HFF-Myc (cell line): ENCODE measurements at places on chromosomes 11 and 22.

GRCh38 chr11:107545101-107545514 lies 20.4 kb downstream of the ALKBH8 start:
- no peak for DNase-seq

- no peak for DNase-seq
These were observed 57.5 kb upstream of the LYVE1 start for GRCh38 chr11:10625982-10626311.

GRCh38 chr22:19775496-19776325 lies 15.1 kb downstream of the TBX1 start:
- DNase-seq, result no peak

GRCh38 chr11:18307461-18308139 lies 14.3 kb downstream of the HPS5 start:
- DNase-seq, result no peak

GRCh38 chr11:96292291-96293010 lies 50.5 kb downstream of the MAML2 start:
- no peak for DNase-seq

- DNase-seq, result no peak
These were observed 48.6 kb upstream of the CCDC188 start for GRCh38 chr22:20199413-20199842.

DNA sequence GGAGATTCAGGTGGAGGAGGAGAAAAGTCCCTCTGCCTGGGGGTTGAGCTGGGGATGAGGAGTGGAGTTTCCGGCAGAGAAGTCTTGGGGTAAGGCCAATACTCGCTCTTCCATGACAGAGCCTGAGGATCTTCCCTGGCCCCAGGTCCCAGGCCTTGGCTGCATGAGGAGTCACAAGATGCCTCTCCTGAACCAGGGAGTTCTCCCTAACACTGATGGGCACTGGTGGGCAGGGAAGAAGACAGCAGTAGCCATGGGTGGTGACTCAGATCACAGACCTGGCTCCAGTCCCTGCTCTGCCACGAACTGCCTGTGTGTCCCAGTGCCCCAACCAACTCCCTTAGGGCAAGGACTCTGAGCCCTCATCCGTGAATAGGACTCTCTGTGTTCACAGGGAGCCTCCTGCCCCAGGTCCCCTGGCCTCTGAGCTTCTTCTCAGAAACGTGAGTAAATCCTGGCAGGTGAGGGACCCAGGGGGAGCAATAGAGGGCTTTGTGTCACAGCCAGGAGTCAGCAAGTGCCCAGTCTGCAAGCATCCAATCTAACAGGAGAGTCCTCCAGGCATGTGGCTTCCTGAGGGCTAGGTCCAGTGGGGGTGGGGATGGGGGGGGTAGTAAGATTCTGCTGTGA lies 45.5 kb upstream of the FTH1 start:
- no peak for DNase-seq

- DNase-seq, result no peak
These were observed 1.5 kb downstream of the LSP1 start for GRCh38 chr11:1854132-1854948.

- DNase-seq, result no peak
These were observed 170.6 kb downstream of the DYNC2H1 start for GRCh38 chr11:103279821-103280220.

DNA sequence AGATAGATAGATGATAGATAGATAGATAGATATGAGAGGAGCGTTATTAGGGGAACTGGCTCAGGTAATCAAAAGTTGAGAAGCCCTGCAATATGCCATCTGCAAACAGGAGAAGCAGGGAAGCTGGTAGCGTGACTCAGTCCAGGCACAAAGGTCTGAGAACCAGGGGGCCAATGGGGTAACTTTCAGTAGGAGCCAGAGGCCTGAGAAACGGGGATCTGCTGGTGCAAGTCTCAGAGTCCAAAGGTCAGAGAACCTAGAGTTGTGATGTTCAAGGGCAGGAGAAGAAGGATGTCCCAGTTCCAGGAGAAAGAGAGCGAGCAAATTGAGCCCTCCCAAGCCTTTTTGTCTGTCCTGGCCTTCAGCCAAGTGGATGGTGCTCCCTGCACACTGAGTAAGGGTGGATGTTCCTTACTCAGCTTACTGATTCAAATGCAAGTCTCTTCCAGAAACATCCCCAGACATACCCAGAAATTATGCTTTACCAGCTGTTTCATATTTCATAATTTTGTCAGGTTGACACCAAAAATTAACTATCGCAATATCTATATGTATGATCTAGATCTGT lies 87.8 kb upstream of the SLC22A12 start:
- DNase-seq, result no peak

- DNase-seq, result no peak
These were observed 10.5 kb downstream of the TOLLIP start for GRCh38 chr11:1298695-1299492.

- DNase-seq, result no peak
These were observed 138.1 kb downstream of the SLC1A2 start for GRCh38 chr11:35281169-35281688.

GRCh38 chr11:134956450-134957210 lies 544.6 kb upstream of the B3GAT1 start:
- DNase-seq, result no peak

- DNase-seq, result no peak
These were observed at the start of gene POU2F3 for GRCh38 chr11:120239713-120240640. TSS of gene POU2F3 (plus strand) at chr11:120240140. CDS start at chr11:120240344, 204 bp downstream.

DNA sequence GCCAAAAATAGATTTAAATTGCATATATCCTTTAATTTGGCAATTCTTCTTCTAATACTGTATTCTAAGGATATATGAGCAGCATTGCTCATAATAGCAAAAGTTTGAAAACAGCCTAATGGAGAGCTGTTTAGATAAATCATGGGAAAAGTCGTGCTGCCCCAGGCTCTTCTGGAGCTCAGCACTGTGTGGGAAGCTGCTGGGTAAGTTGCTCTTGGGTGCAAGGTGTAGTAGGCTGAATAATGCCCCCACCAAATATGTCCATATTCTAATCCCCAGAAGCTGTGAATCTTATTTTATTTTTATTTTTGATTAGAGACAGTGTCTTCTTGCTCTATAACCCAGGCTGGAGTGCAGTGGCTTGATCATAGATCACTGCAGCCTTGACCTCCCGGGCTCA lies 34.9 kb upstream of the WEE1 start:
- DNase-seq, result no peak

DNA sequence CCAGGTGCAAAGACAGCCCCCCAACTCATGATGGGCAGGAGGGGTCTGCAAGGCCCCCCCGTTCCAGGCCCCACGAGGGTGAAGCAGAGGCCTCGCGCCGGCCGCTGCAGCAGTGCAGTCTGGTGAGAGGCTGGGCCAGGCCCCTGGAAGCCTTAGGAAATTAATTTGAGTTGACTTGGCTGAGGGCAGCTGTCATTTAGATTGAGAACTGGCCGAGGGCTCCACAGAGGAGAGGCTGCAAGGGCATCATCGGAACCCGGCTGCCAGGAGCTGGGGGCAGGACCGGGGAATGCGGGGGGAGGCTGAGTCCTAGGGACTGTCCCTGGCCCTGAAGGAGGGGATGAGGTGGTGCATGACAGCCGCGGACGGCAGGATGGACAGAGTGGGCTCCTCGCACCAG lies 39.9 kb downstream of the MN1 start:
- DNase-seq, result no peak

DNA sequence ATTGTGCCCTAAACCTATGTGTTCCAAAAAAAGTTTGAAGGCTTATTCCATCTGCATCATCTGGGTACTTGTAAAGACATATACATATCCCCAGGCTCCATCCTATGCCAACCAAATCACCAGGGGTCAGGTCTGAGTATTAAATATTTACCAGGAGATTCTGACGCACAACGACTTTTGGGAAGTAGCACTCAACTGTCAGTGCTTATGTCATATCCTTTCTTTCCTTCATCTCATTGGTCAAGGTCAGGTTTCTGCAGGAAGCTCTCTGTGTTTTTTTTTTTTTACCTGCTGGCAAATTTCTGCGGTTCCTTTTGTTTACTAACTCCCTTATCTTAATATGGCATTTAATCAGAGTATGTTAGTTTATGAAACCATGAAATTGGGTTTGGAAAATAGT lies 22.5 kb upstream of the CYP2R1 start:
- no peak for DNase-seq

- DNase-seq, result no peak
These were observed 9.6 kb upstream of the CD81 start for GRCh38 chr11:2367266-2368160.

DNA sequence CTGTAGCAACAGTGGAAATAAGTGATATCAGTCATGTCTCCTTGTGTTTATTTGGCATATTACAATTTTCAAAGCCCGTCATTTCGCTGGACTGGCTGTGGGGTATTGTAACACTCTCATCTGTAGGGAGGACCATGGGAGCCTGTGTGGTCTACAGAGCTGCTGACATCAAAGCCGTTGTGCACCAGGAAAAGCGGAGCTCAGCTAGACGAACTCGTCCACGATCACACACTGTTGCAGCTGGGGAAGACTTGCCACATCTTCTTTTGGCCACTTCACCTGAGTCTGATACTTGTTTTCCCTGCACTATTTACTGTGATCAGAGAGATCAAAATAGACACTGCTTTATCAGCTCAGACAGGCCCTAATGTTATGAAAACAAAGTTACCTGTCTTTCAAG lies 741.3 kb downstream of the OPCML start:
- DNase-seq, result no peak

DNA sequence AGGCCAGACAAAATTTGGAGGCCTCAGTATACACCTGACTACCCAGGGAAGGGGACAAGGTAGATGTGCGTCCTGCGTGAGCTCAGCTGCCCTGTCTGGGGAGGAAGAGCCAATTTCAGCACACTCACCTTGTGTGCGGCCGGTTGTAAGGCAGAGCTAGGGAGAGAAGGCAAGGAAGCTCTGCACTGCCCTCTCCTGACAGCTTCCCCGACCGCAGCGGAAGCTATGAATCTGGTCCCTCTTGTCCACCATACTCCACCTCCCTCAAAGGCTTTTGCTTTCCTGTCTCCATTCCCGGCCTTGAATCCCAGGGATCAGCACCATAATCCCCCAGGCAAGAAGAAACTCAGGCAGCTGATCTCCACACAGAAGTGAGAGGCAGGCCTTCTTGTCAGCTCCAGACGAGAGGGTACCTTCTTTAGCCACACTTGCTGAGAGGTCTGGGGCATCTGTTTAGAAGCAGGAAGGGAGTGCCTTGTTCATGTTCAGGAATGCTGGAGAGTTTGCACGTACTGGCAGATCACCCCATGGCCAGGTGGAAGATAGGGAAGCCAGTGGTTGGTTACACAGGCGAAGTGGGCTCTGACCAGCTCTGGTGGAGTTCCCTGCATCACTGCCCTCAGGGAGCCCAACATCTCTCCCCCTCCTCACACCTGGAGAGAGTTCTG lies 62.5 kb downstream of the FEZ1 start:
- DNase-seq, result peak; percentile 7

DNA sequence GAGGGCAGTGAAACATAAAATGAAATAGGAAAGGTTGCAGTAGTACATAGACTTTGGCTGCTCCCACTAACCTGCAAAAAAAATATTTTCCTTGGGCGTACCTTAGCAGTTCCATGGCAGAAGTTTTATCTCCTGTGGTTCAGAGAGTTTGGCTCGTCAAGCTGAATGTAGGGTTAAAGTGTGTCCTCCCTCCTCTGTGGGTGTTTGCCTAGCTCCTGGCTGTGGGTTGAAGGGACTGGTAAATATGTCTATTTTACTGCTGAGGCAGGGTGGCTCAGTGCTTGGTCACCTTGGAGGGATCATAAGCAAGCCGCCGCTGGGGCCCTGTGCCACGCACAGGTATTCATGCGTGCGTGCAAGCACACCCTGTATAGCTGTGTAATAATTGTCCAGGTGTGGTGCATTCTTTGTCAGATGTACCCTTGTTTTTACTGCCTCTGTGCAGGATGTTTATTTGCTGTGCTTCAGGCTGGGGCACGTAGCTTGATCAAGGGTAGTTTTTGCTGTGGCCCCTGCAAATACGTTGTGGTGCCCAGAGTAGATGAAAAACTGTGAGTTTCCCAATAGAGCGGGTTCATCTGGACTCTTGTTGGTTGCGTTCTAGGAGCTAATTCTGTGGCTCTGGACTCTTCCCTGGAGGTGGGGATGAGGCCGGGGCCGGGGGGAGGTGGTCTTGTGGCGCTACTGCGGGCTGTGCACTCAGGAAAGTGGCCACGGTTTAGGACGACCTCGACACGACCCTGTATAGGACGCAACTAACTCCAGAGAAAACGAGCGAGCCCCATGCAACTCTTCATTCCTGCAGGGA lies 732 bp upstream of the SORL1 start:
- no peak for DNase-seq

DNA sequence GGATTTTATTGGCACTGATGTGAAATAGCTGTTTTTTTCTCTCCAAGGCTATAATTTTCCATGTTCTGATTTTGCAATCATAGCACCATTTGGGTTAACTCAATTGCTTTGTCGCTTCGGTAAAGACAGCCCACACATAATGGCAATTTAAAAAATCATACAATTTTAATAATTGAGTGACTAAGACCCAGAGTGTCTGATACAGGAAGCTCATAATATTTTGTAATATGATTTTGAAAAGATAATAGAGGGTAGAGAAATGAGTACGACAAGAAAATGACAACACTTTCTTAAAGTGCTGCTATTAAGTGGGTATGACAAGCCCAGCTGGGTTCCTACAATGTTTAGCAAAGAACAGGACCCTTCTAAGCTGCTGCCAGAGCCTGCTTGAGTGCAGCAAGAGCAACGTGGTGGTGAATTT lies 439.1 kb downstream of the METTL15 start:
- no peak for DNase-seq

DNA sequence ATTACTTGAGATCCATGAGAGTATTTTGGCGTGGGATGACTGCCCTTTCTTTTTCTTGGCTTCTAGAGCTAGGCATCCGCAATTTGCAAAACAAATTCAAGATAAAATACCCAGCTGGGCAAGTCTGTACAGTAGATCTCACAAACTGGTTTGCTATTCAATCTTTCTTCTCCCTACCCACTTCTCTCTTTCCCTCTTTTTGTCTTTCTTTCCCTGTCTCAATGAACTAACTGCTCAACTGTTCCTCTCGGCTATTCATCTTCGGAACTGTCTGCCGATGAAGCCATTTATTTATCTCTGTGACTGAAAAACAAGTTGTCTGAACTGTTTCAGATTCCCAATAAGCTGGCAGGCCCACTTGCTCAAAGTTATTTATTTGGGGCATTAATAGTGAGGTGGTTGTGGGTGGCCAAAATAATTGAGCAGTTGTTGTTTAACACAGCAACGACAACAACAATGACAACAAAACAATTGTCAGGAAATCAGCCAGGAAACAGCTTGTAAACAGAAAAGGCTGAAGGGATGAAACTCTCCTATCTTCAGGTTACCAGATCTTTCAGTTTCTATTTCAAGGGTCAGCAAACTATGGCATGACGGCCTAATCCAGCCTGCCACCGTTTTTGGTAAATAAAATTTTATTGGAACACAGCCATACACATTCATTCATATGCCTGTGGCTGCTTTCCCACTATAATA lies 76.0 kb upstream of the MTMR2 start:
- no peak for DNase-seq
